ENCODE measurements at places on chromosomes 16 and 17. TPM values are rescaled to one million over a fixed set of nuclear protein-coding genes. Genes with fewer than 3 reads are reported as not detected.
A peak's percentile ranks its signal among the peaks of the same experiment; 100 is the strongest.

The OR2C1 gene
- not detected for polyA plus RNA-seq

The APRT gene
- 307 TPM for polyA plus RNA-seq

The DUS1L gene
- 47.6 TPM for polyA plus RNA-seq

The KRT15 gene
- not detected for polyA plus RNA-seq

The ALOXE3 gene
- polyA plus RNA-seq, result not detected

The MYL11 gene
- polyA plus RNA-seq, result 1.6 TPM

The NEUROD2 gene
- not detected for polyA plus RNA-seq

The ITGB3 gene
- polyA plus RNA-seq, result 0.04 TPM

The DPEP1 gene
- not detected for polyA plus RNA-seq

The KRTAP1-5 gene
- not detected for polyA plus RNA-seq

The TM4SF5 gene
- not detected for polyA plus RNA-seq

The PLLP gene
- polyA plus RNA-seq, result 0.97 TPM

- no peaks in the 10 kb centered on the region for H3K27me3 ChIP-seq
- H3K4me3 ChIP-seq, result no peak overlapping the region
- H3K4me1 ChIP-seq, result no peaks in the 10 kb centered on the region
- H3K36me3 ChIP-seq, result peaks cover 9% of the 10 kb centered on the region
Observed at GRCh38 chr16:80986557-80986956, 20.1 kb downstream of the CMC2 start.

- DNase-seq, result no peak
- H3K27me3 ChIP-seq, result no peaks in the 10 kb centered on the region
- no peak overlapping the region for H3K27ac ChIP-seq
- H3K4me1 ChIP-seq, result no peaks in the 10 kb centered on the region
- H3K4me3 ChIP-seq, result no peak overlapping the region
Observed at GRCh38 chr17:33816842-33817617, 438.1 kb upstream of the CCL2 start.

DNA sequence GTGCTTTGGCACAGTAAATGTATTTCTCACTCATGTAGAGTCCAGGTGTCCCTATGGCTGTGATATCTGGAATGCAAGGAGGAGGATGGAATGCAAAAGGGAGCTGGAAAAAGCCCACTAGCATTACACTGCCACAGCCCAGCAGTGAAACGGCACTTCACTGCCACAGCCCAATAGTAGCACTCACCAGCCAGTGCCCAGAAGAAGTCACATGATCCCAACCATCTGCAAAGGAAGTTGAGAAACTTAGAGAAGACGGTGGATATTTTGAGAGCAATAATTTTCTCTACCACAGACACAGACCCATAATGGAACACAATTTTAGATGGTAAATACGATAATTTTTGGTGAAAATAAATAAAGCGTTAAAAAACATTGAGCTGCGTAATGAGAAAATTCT, 51.8 kb downstream of the C16orf82 start:
- no peak for DNase-seq
- H3K36me3 ChIP-seq, result no peaks in the 10 kb centered on the region
- peaks cover 7% of the 10 kb centered on the region for H3K4me1 ChIP-seq
- no peak overlapping the region for H3K27ac ChIP-seq
- H3K4me3 ChIP-seq, result no peak overlapping the region

GRCh38 chr17:49766918-49767530, 3.1 kb upstream of the FAM117A start:
- no peak overlapping the region for H3K4me3 ChIP-seq
- DNase-seq, result no peak
- peaks cover 18% of the 10 kb centered on the region for H3K4me1 ChIP-seq

DNA sequence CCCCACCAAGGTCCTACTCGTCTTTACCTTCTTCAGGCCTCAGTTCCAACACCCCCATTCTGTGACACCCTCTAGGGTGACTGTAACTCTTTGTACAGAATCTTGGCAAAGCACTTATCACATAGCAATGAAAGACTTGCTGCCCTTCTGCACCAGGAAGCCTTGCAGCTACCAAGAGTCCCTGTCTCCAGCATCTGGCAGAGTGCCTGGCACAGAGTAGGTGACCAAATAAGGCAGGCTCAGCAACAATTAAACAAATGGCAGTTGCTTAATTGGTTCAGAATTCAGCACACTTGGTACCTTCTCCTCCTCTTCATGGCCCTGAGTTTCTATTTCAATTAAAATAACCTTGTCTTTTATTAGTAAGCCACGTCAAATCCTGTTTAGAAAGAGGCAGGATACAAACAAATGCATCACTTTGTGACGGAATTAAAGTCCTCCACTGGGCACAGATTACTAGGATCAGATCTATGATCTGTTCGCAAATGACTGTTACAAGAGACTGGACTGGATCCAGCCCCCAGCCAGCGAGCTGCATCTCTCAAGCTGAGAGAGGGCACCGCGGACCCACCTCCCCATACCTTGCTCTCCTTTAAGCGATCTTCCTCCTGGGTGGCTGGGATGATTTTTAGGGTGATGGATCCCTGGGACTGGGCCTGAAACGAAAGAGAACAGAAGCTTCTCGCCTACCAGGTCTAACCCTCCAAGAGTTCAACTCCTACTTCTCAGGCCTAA, 9.4 kb downstream of the MPP3 start:
- no peaks in the 10 kb centered on the region for H3K4me1 ChIP-seq
- no peaks in the 10 kb centered on the region for H3K27me3 ChIP-seq
- H3K27ac ChIP-seq, result no peak overlapping the region
- H3K36me3 ChIP-seq, result no peaks in the 10 kb centered on the region
- H3K4me3 ChIP-seq, result no peak overlapping the region
- DNase-seq, result no peak

- H3K36me3 ChIP-seq, result peaks cover 5% of the 10 kb centered on the region
- H3K27ac ChIP-seq, result no peak overlapping the region
- H3K4me3 ChIP-seq, result no peak overlapping the region
- DNase-seq, result no peak
- H3K27me3 ChIP-seq, result no peaks in the 10 kb centered on the region
Observed at GRCh38 chr16:67499106-67499505, 15.8 kb upstream of the AGRP start.

- peaks cover 6% of the 10 kb centered on the region for H3K4me1 ChIP-seq
- no peak overlapping the region for H3K27ac ChIP-seq
- H3K36me3 ChIP-seq, result peaks cover 28% of the 10 kb centered on the region
- H3K27me3 ChIP-seq, result no peaks in the 10 kb centered on the region
- no peak overlapping the region for H3K4me3 ChIP-seq
- no peak for DNase-seq
Observed at GRCh38 chr16:87836844-87837581, 32.3 kb downstream of the SLC7A5 start.

- no peaks in the 10 kb centered on the region for H3K27me3 ChIP-seq
- no peak overlapping the region for H3K27ac ChIP-seq
- no peak overlapping the region for H3K4me3 ChIP-seq
- H3K4me1 ChIP-seq, result no peaks in the 10 kb centered on the region
- DNase-seq, result no peak
Observed at GRCh38 chr17:50443505-50443974, 17.5 kb downstream of the ACSF2 start.

GRCh38 chr16:51405361-51405760, 254.3 kb upstream of the SALL1 start:
- DNase-seq, result no peak
- no peak overlapping the region for H3K27ac ChIP-seq
- H3K4me3 ChIP-seq, result no peak overlapping the region
- H3K4me1 ChIP-seq, result no peaks in the 10 kb centered on the region
- no peaks in the 10 kb centered on the region for H3K27me3 ChIP-seq

DNA sequence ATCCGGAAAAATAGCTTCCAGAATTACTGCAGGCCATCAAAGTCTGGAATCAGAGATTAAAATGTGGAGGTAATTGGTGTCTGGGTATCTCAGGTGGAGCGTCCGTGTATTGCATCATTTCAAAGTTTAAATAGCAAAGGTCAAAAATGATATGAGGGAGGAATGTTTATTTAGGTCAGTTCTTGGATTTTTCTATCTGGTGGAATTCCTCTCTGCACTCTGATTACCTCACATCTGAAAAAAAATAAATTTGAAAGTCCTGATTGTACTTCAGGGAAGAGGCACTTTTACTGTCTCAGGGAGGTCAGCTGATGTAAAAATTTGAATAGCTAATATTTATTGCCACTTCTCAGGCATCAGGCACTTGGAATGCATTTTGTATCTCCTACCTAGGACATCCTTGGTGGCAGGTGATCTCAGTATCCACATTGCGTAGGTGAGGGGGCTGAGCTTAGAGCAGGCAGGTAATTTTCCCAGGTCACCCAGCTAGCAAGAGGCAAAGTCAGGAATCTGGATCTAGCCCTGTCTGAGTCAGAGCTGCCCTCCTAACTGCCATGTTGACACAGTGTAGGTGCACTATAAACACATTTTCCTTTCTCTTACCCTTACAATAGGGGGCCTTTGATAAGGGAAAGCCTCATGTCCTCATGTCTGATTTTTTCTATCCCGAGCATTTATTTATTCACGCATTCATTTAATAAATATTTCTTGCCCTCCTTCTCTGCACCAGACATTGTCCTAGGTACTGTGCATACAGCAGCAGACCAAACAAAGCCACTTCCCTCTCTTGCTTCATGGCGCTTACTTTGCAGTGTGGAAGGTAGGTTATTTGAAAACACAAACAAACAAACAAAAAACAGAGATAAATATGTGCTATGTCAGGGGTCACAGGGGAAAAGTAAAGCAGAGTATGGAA, 454.3 kb downstream of the HAPSTR1 start:
- DNase-seq, result no peak
- H3K4me1 ChIP-seq, result no peaks in the 10 kb centered on the region

DNA sequence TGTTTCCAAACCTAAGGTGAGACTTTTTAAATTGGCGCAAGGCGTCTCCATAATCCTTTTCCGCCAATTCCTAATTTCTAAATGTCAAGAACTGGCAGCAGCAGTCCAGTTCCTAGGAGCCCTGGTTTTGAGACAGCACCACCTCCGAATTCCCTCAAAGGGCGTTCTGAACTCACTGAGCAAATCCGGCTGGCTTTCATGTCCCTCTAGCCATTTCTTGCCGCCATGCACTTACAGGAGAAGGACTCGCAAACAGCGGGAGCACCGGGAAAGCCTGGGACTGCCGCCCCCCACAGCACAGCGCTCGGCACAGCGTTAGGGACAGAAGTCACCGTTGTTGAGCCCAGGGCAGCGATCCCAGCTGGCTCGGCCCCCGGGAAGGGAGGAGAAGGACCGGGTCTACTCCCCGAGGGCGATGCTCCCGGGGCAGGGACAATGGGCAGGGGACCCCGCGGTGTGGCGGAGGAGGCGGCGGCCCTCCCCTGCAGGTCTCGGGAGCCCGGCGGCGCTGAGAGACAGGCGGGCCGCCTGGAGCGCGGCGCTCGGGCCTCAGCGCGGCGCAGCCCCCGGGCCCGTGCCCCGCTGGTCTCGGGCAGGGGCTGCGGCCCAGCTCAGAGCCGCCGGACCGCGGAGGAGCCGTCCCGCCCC, 545 bp downstream of the ARHGAP17 start:
- peaks cover 17% of the 10 kb centered on the region for H3K36me3 ChIP-seq
- DNase-seq, result no peak
- H3K27ac ChIP-seq, result peak overlapping the region; percentile 89
- H3K4me3 ChIP-seq, result peak overlapping the region; percentile 97
- peaks cover 71% of the 10 kb centered on the region for H3K4me1 ChIP-seq
- no peaks in the 10 kb centered on the region for H3K27me3 ChIP-seq

DNA sequence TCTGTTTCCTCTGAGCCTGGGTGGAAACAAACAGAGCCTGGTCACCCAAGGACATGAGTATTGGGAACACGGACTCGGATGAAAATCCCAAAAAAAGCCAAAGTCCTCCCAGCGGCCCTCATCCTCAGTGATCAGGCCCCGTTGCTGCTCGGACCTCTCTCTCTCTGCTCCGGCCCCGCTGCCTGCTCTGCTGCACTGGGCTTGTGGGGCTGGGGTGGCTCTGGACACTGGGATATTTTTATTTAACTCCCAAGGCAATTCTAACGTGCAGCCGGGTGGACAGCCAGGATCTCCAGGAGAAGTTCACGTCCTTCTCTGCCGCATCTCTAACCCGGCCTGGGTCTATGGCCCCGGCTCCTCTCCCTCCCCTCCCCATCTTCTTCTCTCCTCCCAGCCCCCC, 280.9 kb upstream of the TNRC6C start:
- H3K27me3 ChIP-seq, result no peaks in the 10 kb centered on the region
- DNase-seq, result no peak
- H3K27ac ChIP-seq, result no peak overlapping the region
- H3K4me1 ChIP-seq, result no peaks in the 10 kb centered on the region
- no peak overlapping the region for H3K4me3 ChIP-seq
- no peaks in the 10 kb centered on the region for H3K36me3 ChIP-seq

GRCh38 chr16:52787709-52788108, 240.8 kb upstream of the TOX3 start:
- DNase-seq, result no peak
- H3K4me3 ChIP-seq, result no peak overlapping the region
- no peaks in the 10 kb centered on the region for H3K27me3 ChIP-seq
- H3K27ac ChIP-seq, result no peak overlapping the region
- no peaks in the 10 kb centered on the region for H3K4me1 ChIP-seq

- no peak overlapping the region for H3K4me3 ChIP-seq
- peaks cover 22% of the 10 kb centered on the region for H3K4me1 ChIP-seq
- no peak overlapping the region for H3K27ac ChIP-seq
- no peaks in the 10 kb centered on the region for H3K36me3 ChIP-seq
- no peak for DNase-seq
Observed at GRCh38 chr17:67420994-67421393, 43.9 kb downstream of the PITPNC1 start.

DNA sequence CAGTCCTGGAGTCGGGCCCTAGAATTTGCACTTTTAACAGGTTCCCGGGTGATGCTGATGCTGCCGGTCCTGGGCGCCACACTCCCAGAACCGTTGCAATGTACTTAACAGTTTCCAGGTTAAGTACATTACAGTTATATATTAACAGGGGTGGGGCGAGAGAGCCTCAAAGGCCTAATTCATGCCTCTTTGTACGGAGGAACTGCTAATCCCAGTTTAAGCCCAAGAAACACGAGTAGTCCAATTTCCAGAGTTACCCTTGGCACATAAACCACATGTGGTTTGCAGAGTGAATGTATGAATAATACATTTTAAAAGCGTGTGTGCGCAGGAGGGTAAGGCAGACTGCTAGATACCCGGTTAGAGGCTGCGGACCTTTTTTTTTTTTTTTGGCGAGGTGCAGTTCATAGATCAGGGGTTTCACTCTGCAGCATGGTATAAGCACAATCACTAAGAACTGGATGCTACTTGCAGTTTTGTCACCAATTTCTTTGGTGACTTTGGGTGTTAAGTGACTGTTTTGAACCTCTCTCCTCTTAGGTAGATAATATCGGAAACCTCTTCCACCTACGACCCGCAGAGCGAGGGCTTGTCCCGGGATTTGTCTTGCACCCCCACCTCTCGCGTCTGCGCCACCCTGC, 713 bp downstream of the COX11 start:
- DNase-seq, result no peak
- no peaks in the 10 kb centered on the region for H3K27me3 ChIP-seq
- peak overlapping the region; percentile 68 for H3K4me3 ChIP-seq
- H3K36me3 ChIP-seq, result peaks cover 8% of the 10 kb centered on the region
- peak overlapping the region; percentile 85 for H3K27ac ChIP-seq
- H3K4me1 ChIP-seq, result peaks cover 22% of the 10 kb centered on the region

Data from CD14-positive monocyte (primary cell).